ENCODE measurements at places on chromosomes 6 and 20.

DNA sequence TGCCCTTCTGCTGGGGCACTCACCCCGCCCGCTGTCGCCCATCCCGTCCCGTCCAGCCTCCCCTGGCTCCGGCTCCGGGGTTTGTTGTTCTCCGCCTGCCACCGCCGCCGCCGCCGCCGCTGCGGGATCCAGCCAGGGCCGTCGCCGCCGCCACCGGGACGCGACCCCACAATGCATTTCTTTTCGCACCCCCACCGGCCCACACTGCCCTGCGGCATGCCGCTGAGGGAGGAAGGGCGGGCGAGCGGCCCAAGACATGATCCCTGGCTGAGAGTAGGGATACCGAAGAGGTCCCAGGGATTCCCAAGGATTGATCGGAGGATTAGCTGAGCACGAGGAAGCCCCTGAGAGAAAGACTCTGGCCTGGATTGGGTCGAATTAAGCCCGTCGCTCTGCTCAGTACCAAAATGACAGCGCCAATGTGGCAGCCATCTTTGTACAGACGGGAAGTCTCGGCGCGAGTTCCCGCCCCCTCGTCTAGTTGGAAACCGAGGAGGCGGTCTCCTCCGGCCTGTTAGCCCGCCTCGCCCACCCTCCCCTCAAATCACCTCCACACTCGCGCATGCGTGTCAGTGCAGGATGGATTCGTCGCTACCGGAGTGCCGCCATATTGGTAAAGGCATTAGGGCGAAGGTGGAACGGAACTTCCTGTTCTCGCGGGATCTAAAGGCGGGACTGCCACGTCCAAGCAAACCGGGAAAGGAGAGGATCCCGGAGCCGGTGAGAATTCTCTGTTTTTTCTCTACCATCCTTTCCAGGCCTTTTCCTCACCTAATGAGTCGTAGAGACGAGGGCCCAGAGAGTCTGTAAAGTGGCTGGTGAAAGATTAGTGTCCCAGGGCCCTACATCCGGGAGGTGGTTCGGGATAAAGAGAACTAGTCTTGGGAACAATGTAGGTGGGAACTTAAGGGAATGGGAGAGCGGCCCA, at the start of the genes RXRB and SLC39A7:
TSS of gene RXRB (minus strand) at position 447 of the 928 bp plus-strand sequence. CDS start at position 258, 189 bp downstream.
TSS of gene SLC39A7 (plus strand) at position 649 of the 928 bp plus-strand sequence. CDS start 379 bp downstream, outside the sequence.
- peak; percentile 99 for DNase-seq

DNA sequence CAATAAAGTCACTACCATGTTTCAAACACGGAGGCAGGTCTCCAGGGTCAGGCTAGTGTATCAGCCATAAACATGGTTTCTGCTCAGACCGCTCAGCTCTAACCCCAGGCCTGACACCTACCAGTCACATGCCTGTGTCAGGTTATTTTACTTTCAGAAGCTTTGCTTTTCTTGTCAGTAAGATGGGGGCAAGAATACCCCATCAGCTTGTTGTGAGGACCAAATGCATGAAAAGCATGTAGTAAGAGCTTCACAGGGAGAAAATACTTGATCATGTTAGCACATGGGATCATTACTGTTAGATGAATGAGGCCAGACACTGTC, 65.2 kb upstream of the PIM1 start:
- no peak for DNase-seq

- DNase-seq, result no peak
These were observed 80.3 kb downstream of the BACH2 start for GRCh38 chr6:90216072-90216977.

GRCh38 chr6:108302386-108302785, 7.5 kb downstream of the AFG1L start:
- DNase-seq, result no peak

GRCh38 chr20:12717061-12717460, 291.7 kb upstream of the SPTLC3 start:
- DNase-seq, result no peak

DNA sequence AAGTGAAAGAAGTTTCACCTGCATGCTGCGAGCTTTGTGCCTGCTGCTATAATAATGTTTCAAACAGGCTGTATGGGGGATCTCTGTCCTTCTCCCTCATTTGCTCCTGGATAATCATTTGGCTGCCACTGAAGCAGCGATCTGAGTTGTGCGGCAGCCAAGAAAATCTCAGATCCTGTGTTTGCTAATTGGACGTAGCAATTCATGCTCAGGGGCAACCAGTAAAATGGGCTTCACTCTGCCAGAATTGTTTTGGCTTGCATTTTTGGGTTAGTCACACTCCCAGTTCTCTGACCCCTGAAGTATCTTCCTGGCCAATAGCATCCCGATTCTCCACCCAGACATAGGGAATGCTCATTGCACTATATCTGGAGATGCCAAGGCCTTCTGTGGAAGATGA, 13.7 kb upstream of the STXBP5 start:
- no peak for DNase-seq

- no peak for DNase-seq
These were observed 13.1 kb upstream of the POPDC3 start for GRCh38 chr6:105192707-105193465.

DNA sequence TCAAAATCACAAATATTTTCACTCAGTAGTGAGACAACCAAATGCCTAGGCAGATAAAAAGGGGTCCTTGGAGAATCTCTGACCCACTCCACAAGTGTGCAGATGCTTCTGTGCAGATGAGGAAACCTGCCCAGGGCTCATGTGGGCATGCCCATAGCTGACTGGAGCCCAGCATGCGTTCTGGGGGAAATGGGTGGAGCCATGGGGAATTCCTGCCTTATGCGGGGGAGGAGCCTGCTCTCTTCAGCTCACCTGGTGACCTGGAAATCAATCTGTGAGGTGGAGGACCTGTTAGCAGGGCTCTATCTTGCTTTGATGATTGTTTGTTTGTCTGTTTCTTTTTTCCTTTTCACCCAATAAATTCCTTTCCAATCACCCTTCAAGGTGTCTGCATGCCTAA, 23.4 kb upstream of the PLN start:
- no peak for DNase-seq

DNA sequence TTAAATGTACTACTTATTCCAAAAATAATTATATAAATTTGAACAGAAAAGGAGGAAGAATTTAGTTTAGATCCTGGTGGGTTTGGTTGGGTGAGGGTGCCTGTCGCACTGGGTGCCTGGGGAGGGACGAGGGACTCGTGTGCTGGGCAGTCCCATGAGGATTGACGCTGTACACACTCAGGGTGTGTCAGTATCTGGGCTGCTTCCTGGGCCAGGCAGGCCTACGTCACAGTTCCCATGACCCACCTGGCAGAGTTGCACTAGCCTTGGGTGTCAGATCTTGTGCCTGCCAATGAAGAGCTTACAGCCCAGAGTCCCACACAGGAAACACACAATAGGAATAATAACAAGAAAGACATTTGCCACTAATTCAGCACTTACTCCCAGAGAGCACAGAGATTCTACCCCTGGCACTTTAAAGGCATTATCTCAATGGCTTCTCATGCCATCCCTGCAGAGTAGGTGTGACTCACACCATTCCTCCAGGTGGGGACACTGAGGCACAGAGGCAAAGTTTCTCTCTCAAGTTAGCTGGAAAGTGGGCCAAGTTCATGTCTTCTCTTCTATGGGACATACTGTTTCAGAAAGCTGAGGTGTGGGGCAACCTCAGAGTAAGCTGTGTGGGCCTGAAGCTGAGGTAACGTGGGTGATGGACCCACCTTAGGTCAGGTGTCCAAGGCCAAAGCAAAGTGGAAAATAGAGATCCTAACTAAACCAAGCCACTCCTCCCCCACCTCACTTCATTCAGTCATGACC, 1.3 kb upstream of the SDCBP2 start:
- DNase-seq, result no peak

- DNase-seq, result peak; percentile 60
These were observed 121.0 kb downstream of the BCAS1 start for GRCh38 chr20:53949319-53949839.

DNA sequence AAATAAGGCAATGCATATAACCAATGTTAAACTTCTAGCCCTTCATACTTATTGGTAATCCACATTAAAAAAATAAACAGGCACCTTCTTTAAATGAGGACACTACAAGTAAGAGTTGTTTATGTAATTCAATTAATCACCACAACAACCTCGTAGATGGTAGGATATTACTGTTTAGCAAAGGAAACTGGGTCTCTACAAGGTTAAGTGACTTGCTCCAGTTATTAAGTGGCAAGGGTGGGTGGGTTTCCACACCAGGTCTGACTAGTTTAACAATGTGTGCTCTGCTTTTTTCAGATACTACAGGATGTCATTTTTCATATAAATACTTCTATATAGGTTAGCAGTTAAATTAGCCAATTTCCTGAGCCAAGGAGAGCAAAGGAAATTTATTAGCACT, 129.1 kb downstream of the MAN1A1 start:
- no peak for DNase-seq

DNA sequence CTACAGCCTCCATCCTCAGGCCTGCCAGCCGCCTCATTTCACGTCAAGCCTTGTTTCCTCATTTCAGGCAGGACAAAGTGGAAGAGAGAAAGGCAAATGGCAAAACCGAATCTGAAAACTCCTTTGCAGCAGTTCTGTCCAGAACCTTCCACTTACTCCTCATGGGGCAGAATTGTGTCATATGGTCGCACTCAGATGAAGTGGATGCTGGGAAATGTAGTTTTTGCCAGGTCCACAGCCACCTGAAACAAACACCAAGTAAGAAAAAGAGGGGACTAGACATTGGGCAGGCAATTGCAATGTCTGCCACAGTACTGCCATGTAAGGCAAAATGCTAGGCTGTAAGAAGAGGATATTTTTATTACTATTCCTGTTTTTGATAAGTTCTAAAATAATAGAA, 44.9 kb downstream of the ISM1 start:
- DNase-seq, result no peak

DNA sequence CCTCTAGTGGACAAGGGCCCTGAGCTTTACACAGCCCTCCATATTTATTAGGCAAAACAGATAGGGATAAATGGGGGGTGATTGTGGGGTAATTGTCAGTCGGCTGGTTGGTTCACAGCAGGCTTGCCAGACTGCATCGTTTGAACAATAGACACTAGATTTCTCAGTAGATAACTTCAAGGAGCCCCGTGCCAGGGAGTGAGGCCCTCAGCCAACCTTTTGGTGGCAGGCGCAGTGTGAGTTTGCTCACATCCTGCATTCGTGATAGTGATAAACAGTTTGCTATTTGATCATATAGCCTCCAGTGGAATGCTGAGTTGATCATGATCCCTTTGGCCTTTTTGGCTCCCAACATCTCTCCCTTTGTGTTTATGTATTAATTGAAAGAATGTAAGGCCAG, 3.6 kb upstream of the ABHD12 start:
- DNase-seq, result no peak

DNA sequence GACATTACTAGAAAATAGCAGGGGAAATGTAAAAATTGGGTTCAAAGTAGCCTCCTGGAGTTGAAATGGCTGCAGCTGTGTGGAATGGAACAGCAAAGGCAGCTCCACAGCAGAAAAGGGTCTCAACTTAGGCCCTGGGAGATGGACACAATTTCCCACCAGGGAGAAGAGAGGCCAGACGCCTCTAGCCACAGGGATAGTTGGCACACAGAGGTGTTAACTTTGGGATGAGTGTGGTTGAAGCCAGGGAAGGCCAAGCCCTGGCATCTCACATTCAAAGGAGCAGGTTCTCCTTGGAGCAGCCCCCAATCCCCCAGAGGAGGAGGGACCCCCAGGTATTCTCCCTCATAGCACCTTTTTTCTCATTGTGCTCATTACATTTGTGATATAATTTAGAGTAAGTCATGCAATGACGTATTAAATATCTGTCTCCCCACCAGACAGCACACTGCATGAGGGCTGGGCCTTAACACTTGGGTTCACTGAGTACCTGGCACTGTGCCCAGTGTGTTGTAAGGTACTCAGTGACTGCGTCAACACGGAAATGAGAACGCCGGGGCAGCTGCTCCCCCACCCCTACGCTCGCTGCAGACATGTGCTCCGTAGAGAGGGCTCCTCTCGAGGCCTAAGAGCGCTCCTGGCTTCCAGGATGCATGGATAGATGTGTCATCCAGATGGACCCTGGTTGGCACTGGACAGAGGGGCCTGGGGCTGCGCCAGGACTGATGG, 76.0 kb upstream of the CD93 start:
- DNase-seq, result no peak

- no peak for DNase-seq
These were observed 41.4 kb downstream of the MCM8 start for GRCh38 chr20:5991623-5992441.

GRCh38 chr6:72740135-72740534, 118.3 kb downstream of the KCNQ5 start:
- no peak for DNase-seq

- no peak for DNase-seq
These were observed 868 bp downstream of the MC3R start for GRCh38 chr20:56249244-56249955.

DNA sequence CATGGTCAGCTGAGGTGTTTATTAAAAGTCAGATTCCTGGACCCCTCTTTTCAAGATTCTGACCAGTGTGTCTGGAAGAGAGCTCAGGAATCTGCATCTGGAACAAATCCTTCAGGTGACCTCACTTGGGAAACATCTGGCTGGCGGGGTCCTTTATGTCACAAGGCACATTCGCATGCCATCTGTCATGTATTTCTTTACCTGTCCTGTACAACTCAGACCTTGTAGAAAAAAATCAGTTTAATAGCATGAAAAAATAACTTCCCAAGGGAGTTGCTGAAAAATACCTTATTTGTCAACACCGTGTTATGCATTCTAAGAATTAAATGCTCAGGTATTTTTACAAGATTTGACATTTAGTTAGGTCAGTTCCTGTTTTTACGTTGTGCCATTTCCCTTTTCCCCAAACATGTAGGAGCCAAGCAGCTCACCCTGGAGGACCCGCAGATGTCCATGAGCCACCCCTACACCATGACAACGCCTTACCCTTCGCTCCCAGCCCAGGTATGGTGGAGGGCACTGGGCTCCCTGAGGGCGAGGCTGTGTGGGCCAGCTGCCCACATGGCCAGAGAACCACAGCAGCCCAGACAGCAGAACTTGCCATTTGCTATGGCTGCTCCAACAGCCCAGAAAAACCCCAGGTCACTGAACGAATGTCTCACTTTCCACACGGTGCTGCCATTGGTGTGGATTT, 4.0 kb downstream of the IRF4 start:
- DNase-seq, result no peak

GRCh38 chr6:100311707-100312251, 152.9 kb downstream of the SIM1 start:
- no peak for DNase-seq

GRCh38 chr6:73079611-73079955, 145.7 kb downstream of the KHDC1L start:
- DNase-seq, result no peak

DNA sequence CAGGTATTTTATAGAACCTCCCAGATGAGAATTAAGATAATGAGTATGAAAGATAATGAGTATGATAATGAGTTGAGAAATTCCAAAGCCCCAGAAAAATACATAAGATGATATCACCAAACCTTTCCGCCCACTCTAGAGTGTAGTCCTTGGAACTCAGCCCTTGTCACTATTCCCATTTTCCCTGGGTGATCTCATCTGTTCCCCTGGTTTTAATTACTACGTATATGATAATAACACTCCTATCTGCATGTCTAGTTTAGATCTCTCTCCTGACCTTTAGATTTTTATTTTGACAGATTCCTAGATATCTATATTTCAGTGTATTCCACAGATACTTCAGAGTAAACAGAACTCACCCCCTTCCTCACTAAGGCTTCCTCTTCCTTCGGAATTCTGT, 51.0 kb upstream of the ASIP start:
- no peak for DNase-seq

GRCh38 chr6:27951040-27951439, 6.0 kb upstream of the OR2B6 start:
- DNase-seq, result no peak
